ENCODE measurements at places on chromosomes 4 and X.

- no peak for DNase-seq
Observed at GRCh38 chr4:138216272-138216867, 25.8 kb downstream of the SLC7A11 start.

GRCh38 chrX:7242613-7243012 is 94.7 kb upstream of the PUDP start:
- no peak for DNase-seq

DNA sequence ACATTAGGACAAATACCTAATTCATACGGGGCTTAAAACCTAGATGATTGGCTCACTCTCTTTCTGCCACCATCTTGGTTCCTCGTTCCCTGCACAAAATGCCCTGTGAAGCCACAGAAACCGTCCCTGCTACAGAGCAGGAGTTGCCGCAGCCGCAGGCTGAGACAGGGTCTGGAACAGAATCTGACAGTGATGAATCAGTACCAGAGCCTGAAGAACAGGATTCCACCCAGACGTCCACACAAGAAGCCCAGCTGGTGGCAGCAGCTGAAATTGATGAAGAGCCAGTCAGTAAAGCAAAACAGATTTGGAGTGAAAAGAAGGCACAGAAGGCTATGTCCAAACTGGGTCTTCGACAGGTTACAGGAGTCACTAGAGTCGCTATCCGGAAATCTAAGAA is 34.3 kb downstream of the TRIM61 start:
- DNase-seq = no peak

GRCh38 chrX:41716222-41716621 is 7.8 kb upstream of the GPR82 start:
- DNase-seq = no peak

- DNase-seq = no peak
Observed at GRCh38 chrX:45749375-45749774, 548.7 kb upstream of the DIPK2B start.

- no peak for DNase-seq
Observed at GRCh38 chr4:37279894-37280592, 35.5 kb downstream of the NWD2 start.

DNA sequence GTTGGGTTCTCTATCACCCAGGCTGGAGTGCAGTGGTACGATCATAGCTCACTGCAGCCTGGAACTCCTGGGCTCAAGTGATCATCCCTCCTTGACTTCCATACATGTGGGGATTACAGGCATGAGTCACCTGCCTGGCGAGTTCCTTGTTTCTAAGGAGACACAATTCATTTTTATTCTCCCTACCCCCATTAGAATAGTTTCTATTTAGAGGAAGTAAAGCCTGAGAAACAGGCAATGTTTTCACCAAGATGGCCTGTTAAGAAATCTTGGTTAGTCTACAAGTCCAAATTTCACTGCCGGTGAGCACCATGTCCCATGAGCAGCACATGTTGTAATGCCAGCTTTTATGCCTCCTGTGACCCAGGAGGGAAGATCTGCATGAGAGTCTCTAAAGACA is 5.7 kb downstream of the CYBB start:
- no peak for DNase-seq

DNA sequence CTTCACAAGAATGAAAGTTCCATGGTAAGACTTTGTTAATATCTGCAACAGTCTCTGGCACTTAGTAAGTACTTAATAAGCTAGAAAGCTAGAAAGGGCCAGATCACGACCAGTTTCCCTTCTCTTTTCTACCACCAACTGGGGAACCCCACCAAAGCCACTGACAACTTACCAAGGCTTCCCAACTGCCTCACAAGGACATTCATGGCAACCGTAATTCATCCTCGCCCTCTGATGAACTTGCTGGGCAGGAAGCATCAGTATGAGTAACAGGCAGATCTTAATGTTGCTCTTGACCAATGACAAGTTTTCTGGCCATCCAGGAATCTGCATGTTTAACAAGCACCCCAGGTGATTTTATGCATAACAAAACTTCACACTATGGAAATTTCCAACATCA is 23.2 kb upstream of the ZCCHC13 start:
- DNase-seq = no peak

DNA sequence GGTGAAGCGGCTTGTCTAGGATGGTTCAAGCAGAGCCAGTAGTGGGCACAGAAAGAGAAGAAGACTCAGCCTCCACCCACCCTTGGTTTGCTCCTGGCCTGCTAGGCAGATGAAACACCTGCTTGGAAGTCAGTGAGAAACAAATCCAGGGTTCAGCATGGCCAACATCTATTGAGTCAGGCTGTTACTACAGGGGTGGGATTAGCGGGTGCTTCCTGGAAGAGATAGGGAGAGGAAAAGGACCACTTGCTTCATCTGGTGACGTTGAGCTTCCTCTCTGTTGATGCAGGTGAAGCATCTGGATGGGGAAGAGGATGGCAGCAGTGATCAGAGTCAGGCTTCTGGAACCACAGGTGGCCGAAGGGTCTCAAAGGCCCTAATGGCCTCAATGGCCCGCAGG is 3.0 kb downstream of the MAGED2 start:
- DNase-seq = no peak

DNA sequence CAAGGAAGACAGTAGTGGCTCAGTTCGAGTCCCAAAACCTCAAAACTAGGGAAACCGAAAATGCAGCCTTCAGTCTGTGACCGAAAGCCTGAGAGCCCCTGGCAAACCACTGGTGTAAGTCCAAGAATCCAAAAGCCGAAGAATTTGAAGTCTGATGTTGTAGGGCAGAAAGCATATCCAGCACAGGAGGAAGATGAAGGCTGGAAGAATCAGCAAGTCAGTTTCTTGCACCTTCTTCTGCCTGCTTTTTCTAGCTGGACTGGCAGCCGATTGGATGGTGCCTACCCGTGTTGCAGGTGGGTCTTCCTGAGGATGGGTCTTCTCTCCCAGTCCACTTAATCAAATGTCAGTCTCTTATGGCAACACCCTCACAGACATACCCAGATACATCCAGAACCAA is 95.0 kb downstream of the STK32B start:
- DNase-seq = no peak

DNA sequence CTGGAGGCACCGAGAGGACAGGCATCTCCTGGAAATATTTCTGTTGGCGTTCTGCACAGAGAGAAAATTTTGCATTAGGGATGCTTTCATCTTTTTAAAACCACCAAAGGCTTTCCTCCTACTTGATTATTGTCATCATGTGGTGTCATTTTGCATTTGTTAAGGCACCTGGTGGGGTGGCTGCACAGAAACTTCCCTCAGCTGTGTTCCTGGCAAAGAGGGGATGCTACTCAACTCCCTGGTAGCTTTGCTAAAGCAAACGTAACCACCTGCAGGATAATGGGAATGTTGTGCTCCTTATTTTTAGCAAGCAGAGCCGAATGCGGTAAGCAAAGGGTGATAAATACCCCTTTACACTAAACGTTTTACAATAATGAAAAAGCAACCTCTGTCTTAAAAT is 229.8 kb downstream of the STIM2 start:
- no peak for DNase-seq

DNA sequence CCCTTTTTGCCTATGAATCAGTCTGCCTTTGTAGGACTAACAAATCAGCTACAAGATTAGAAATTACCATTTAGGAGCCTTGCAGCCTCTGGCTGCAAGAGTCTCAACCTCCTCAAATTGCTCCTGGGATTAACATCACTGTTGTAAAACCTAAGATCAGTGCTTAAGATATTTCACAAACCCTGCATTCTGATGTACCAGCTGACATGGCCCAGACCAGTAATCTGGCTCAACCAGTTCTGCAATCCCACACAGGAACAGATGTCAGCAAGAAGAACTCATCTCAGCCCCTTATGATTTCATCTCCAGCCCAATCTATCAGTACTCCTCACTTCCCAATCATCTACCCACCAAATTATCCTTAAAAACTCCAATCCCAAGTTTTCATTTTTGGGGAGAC is 32.5 kb upstream of the AADAT start:
- DNase-seq = no peak

GRCh38 chrX:34849371-34849770 is 93.2 kb upstream of the FAM47B start:
- no peak for DNase-seq

GRCh38 chr4:52574036-52574435 is 85.1 kb downstream of the USP46 start:
- DNase-seq = no peak

DNA sequence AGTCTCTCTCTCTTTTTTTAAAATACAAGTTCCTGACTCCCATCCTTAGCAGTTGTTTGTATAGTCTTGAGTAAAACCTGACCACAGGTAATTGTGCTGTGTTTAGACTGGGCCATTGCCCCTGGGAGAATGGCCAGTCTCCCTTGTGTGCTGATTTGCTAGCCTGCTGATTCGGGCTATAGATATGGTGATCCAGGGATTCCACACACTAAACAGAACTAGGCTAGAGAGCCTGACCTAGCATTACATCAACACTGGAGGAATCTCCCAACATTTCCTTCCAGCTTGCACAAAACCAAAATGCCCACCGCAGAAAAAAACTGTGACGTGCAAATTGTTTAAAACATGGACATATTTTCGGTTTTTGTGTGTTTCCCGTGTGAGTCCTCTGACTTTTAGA is 5.1 kb downstream of the UPRT start:
- DNase-seq = no peak

DNA sequence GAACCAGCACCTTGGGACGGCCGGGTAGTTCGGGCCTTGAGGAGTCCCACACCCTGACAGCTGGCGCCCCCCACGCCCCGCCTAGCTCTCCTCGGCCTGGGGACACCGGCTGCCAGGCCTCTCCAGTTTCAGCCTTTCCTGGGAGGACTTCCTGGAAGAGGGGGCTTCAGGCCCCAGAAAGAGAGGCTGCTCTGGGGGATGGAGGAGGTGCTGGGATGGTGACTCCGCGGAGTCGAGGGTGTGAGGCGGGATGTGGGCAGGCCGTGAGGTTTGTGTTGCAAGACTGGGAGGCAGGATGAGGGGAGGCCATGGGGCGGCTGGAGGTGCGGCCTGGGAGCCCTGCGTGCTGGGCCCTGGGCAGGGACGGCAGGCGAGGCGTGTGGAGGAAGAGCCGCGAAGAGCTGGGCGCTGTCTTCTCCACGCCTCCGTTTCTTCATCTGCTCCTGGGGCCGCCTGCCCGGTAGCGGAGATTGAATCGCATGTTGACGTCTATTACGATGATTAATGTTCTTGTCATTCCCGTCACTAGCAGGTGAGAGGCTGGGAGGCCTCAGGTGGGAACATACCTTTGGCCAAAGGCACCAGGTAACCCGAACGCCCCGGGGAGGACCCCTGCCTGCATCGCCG is 918 bp upstream of the FGFRL1 start:
- DNase-seq = peak; percentile 46

GRCh38 chr4:98626350-98626749 is 32.1 kb downstream of the TSPAN5 start:
- no peak for DNase-seq

DNA sequence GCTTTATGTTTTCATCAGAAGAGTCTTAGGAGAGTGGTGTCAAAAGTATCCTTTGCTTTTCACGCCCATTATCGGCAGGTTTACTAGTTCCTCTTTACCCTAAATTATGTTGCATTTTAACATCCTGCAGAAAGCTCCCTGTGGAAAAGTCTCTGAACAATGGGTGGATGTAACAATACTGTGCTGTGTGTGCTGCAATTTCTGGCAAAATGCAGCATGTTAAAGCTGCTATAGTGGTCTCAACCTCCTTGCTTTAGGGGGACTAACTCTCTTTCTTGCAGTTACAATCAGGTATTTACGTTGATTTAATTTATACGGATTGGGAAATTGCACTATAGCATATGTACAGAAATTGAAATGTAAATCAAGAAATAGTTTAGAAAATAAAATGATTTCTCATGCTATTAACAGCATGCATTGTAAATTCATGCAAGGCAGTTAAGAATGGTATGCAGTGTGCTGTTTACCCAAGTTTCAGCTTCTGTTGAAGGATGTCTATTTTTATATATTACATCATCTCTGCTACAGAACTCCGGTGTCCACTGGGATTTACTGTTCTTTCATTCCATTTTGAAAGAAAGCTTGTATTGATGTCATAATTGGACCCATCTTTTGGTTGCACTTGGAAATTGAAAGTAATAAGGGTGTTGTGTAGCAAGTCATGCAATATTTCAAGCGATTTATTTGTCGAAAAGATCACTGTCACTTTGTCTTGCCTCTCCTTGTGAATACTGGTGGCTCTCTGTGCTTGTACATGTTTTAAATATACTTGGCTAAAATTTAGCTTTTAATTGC is 145.7 kb downstream of the RAPGEF2 start:
- no peak for DNase-seq

DNA sequence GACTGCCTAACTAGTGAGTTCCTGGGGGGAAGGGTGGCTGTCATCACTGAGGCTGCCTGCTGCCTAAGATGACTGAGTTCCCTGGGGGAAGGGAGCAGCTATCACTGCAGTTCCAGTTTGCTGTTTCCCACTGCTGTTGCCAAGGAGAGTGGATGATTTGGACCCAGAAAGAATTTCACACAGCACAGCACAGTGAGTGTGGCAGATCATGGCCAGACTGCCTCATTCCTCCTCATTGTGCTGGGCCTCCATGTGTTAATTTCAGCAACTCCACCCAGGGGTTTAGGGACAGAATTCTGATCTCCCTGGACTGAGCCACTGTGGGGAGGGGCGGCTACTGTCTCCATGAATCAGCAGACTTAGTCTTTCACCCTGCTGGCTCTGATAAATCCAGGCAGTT is 125.0 kb downstream of the TEX13C start:
- DNase-seq = no peak

GRCh38 chrX:71859637-71860036 is 51.0 kb upstream of the NHSL2 start:
- DNase-seq = no peak

GRCh38 chr4:106365613-106366012 is 3.0 kb downstream of the GIMD1 start:
- no peak for DNase-seq
